ENCODE measurements at places on chromosomes 7 and 10.
A peak's percentile ranks its signal among the peaks of the same experiment; 100 is the strongest.

DNA sequence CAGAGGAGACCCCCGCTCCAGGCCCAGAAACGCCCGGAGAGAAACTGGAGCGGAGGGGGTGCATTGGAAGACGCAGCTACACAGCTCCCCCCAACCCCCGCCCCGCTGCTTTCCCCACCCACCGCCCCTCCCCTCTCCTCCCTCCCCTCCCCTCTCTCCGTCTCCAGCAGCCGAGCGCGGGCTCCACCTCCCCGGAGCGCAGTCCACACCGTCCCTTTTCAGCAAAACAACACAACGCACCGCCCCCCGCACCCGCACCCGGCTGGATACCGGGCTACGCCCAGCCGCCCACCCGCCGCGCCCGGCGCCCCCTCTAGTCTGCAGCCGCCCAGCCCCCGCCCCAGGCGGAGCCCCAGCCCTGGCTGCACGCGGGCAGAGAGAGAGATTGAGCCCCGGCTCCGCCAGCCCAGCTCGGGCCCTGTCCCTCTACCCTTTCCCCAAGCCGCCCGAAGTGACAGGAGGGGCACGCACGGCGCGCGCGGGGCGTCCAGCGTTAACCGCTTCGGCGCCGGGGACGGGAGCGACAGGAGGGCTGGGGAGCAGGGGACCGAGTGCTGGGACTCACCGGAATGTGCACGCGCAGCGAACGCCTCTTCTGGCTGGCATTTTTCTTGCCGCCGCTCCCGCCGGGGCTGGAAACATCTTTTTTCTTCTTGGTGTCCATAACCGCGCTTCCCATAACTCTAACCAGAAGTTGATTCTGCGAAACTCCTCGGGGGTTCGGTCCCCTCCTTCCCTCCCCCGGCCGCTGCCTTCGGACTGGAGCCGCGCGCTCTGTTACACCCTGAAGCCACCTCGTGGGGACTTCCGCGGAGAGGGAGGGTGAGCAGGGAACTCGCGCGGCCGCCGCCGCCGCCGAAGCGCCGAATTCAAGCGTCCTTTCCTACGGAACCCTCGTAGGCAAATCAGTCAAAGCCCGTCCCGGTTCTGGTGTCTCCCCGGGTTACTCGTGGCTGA, 695 bp downstream of the PRKAG2 start:
- DNase-seq, result peak; percentile 91

DNA sequence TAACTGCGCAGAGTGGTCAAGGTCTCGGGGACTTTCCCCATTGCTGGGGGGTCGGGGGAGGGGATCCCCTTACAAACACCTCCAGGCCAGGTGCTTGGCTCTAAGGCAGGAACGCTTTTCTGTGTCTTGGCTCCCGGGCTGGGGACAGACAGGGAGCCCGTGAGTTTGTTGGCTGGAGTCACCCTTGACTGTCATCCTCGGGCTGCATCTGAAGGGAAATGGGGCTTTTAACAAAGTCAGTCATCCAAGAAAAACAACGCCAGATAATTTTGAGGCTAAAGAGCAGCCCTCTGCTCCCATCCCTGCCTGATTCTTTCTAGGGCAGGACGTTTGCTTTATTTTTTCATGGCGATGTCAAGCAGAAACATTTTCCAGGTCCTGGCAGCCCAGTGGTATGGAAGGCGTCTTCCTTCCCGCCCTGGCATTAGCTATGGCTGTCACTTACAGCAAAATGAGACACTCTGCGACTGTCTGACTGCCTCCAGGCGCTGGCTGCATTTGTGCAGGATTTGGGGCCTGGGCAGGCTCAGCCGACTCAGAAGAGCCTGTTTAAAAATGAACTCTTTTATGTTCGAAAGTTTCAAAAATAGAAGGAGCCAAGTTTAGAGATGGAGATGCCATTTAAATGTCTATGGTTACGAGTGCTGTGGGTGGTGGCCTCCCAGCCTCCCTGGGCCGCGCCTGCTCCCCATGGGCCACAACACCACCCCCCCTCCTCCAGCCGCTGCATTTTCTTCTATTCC, 54.7 kb upstream of the TNS3 start:
- DNase-seq, result no peak

DNA sequence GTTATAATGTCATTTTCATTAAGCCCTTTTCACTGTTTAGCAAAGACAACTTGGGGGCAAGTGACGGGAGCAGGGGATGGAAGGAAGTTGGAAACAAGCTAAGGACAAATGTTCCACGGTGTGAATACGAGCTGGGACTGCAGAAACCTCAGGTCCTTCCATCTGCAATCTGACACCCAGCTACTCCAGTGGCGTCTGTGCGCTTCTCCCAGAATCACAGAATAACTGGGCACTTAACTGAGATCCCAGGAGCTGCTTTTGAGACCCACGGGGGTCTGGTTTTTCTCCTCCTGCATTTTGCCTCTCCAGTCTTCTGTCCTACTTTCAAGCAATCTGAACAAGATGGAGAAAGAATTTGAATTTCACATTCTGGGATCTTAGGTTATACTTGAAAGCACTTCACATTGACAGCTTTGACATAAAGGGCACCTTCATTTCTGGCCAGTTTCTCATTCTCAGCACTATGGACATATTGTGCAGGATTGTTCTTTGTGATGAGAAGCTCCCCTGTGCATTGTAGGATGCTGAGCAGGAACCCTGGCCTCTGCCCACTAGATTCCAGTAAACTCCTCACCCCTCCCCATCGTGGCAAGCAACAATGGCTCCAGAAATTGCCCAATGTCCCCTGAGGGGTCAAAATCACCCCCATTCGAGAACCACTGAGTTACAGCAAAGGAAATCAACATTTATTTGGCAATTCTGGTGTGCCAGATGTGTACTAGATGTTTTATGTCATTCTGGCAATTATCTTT, 194.1 kb downstream of the CACNB2 start:
- no peak for DNase-seq

GRCh38 chr10:79339266-79339665, 8.0 kb upstream of the PPIF start:
- DNase-seq, result no peak

DNA sequence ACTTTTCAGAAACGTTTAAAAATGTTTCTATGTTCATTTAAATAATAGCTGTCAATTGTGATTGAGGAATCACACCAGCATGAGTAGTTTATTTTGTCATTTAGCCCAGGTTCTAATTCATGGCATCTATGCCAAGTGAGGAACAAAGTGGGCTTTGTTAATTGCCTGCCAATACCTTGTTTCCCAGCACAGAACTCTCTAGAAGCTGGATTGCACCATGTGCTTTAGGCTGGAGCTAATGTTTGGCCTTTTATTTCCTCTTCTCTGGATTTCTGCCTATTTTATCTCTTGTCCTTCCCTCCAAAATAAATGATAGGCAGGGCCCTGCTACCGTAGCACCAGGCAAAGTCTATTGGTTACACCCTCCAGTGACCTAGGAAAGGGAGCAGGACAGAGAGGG, 109.9 kb upstream of the ITGB1 start:
- no peak for DNase-seq

DNA sequence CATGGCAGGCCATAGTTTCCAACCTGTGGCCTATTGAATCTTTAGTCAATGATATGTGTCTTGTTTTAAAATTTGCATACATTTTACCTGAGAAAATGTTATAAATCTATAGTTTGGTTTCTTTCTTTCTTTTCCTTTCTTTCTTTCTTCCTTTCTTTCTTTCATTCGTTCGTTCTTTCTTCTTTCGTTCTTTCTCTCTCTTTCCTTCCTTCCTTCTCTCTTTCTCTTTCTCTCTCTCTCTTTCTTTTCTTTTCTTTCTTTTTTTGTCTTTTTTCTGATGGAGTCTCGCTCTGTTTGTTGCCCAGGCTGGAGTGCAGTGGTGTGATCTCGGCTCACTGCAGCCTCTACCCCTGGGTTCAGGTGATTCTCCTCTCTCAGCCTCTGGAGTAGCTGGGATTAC, 133.3 kb downstream of the IDE start:
- no peak for DNase-seq

- DNase-seq, result no peak
These were observed 25.7 kb downstream of the SUV39H2 start for GRCh38 chr10:14904316-14904732.
